GM10248 (cell line): ENCODE measurements at places on chromosomes 1 and 21.

DNA sequence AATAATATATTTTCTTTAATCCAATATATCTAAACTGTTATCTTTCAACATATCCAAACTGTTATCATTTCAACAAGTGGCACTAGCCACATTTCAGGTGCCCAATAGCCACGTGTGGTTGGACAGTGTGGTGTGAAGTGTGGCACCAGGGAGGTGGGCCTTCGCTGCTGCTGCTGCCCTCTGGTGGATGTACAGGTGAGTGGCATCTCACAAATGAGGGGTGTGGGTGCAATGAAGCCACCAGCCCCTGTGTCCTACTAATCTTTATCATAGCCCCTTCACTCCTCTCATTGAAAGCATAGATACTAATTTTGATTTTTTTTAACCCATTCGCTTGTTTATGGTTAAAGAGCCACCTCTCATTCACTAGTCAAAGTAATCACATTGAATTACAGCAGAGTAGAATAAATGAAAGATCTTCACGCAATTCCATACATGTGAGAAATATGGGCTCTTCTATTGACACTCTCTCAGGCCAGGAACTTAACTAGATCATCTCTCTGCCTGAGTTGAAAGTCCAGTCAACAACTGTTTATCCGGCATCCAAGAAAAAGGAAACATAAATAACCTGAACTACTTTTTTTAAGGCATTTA lies 499.2 kb downstream of the OMA1 start:
- DNase-seq, result peak; percentile 54

GRCh38 chr1:87334351-87335174 lies 5.9 kb downstream of the LMO4 start:
- peak; percentile 11 for DNase-seq

GRCh38 chr1:244968471-244968871 lies 104.1 kb upstream of the HNRNPU start:
- no peak for DNase-seq

GRCh38 chr1:198267921-198268320 lies 111.1 kb downstream of the NEK7 start:
- no peak for DNase-seq
